ENCODE measurements at places on chromosomes 13 and 19.
A peak's percentile ranks its signal among the peaks of the same experiment; 100 is the strongest.

- DNase-seq = no peak
These were observed 20.4 kb downstream of the LMTK3 start for GRCh38 chr19:48490981-48491792.

DNA sequence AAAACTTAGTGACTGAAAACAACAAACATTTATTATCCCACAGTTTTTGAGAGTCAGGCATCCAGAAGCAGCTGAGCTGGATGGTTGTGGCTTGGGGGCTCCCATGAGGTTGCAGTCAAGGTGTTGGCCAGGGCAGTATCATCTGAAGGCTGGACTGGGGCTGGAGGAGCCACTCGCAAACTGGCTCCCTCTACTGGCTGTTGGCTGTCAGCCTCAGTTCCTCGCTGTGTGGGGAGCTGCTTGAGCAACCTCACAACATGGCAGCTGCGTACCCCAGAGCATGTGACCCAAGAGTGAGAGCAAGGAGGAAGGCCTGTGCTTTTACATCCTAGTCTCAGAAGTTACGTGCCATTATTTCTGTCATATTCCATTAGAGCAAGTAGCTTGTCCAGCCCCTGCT lies 9.7 kb downstream of the YJU2 start:
- DNase-seq = no peak

- no peak for DNase-seq
These were observed 30.3 kb upstream of the FRY start for GRCh38 chr13:32001154-32001768.

- no peak for DNase-seq
These were observed 40.9 kb downstream of the GNG7 start for GRCh38 chr19:2661615-2662014.

- DNase-seq = no peak
These were observed 12.4 kb upstream of the ZNF77 start for GRCh38 chr19:2957160-2957559.

GRCh38 chr13:49629196-49629938 lies 1.1 kb downstream of the ARL11 start:
- no peak for DNase-seq

DNA sequence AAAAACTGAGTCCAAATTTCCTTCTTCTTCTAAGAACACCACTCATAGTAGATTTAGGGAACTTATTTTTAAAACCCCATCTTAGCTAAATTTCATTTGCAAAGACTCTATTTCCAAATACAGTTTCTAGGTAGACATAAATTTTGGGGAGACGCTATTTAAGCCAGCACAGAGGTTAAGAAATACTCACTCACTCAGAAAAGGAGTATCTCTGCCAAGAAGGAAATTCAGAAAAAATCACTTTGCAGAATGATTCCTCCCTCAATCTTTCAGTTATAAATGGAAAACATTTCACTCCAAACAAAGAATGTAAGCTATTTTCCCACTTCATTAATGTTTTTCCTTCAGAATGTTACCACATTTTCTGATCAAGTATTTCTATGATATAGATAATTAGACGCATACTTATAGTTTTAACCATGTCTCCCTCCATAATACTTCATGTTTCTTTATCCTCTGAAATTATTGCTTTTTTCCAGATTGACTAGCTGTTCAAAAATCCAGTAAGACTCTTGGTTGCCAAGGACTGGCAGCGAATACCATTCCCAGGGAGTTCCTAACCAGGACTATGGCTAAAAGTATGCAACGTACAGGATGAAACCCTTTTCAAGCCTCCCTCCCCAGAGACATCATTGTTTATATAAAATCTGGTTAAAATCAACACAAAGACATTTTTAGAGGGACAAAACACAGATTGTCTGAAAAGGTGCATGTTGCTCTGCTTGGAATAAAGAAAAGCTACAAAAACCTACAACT lies 52.5 kb upstream of the RXFP2 start:
- no peak for DNase-seq

DNA sequence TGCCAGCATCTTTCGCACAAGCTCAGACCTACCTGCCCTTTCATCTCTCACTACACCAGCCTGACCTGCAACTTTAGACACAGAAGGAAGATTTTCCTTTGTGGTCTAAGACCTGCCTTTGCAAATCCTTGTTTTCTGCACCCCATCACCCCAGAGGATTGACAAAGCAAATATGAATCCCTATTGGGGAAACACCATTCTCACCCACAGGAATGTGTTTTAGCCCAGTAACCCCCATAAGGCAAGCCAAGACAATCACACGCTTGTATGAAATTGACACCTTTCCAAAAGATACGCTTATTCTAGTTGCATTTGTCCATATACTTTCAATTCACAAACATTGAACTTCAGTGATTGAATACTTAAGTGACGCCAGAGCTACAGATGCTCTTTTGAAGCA lies 55.7 kb downstream of the SPATA13 start:
- no peak for DNase-seq

DNA sequence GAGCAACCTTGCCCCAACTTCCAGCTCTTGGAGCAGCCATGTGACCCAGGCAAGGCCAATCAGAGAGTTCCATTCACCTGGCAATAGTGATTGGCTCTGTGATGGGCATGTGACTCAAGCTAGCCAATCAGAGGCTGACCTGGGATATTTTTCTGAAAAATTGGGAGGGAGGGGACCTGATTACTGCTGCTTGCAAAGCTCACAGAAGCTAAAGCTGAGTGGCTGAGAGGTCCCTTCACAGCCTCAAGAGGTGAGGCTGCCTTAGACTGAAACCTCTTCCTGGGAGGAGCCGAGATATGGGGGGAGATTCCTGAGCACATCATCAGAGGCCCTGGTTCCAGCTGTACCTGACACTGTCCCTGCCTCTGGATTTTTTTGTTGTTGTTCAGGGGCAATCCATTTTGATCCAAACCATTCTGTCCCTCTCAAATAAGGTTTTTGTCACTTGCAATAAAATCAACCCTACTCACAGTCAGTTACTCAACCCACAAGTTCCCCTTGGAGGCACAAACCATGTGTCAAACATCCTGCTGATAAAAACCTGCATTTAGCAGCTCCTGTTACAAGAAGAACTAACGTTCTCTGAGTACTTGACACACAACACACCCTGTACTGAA lies 4.8 kb downstream of the CIB3 start:
- no peak for DNase-seq

DNA sequence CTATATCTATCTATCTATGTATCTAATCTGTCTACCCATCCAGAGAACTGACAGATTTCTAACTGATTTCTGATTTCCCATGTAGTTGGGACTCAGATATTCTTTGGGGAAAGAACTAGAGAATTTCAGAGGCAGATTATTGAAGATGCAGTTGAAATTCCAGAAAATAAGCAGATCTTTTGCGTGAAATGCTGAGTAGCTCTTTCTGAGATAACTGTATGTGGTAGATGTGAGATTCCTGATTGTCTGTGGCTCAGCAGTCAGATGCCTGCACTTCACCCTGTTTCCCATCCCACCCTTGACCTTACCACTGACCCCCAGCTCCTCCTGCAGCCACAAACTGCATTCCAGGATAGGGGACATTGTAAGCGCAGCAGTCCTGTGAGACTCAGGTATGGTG lies 61.5 kb downstream of the DGKH start:
- DNase-seq = no peak

DNA sequence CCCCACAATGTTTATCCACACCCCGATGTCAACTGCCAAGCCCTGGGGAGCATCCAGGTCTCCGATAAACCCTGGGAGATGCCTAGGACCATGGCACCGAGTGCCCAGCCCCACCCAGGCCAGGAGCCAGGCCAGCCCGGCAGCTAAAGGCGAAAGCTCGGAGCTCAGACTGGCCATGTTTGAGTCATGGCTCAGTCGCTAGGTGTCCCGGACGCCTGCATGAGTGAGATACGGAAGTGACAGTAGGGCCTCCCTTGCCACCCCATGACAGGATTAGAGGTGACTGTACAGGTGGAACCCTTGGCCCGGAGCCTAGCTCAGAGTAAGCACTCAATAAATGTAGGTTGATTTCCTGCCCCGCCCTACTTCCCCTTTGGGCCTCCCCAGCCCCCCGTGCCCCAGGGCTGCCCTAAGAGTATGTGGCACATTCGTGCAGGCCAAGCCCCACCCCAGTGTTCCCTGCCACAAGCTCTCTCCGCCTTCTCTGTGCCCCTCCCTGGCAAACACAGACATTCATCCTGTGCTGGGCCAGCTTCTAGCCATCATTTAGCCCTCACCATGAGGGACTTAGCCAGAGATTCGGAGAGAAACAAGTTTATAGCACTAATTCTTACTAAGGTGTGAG lies 5.8 kb upstream of the TPM4 start:
- DNase-seq = no peak

- DNase-seq = peak; percentile 68
These were observed 5.5 kb downstream of the HRC start for GRCh38 chr19:49149652-49150105.

- no peak for DNase-seq
These were observed 102.6 kb downstream of the DOCK9 start for GRCh38 chr13:98875146-98875729.

- no peak for DNase-seq
These were observed 56.1 kb downstream of the KDM4B start for GRCh38 chr19:5025027-5025426.

- DNase-seq = no peak
These were observed 44.2 kb upstream of the PSG2 start for GRCh38 chr19:43126720-43127119.

DNA sequence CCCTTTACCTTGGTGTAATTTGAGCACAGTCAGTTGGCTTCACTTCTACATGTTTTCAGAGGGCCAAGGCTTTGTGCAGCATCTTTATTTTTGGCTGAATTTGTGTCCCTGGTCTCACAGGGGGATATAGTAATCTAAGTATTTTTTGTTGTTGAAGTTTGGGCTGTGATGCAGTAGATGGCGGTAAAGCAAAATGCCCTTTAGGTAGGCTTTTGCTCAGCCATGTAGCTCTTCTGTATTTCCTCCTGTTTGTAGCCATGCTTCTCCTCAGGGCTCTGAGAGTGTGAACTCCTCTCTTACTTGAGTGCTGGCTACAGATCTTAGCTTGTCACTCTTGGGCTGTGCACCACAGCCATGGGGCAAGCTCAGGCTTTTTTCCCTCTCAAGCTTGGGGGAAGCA lies 328.6 kb downstream of the SLITRK5 start:
- DNase-seq = no peak

GRCh38 chr19:15379999-15380647 lies 536 bp upstream of the AKAP8 start:
- no peak for DNase-seq

- DNase-seq = no peak
These were observed 866 bp upstream of the LMO7 start for GRCh38 chr13:75635101-75635827.

- no peak for DNase-seq
These were observed 727.7 kb downstream of the UQCRFS1 start for GRCh38 chr19:28485292-28485691.

GRCh38 chr13:23609874-23610576 lies 39.8 kb downstream of the TNFRSF19 start:
- no peak for DNase-seq

GRCh38 chr19:2236064-2236313 lies 140 bp downstream of the PLEKHJ1 start:
- no peak for DNase-seq

- no peak for DNase-seq
These were observed 170.6 kb upstream of the TSC22D1 start for GRCh38 chr13:44746690-44747089.

DNA sequence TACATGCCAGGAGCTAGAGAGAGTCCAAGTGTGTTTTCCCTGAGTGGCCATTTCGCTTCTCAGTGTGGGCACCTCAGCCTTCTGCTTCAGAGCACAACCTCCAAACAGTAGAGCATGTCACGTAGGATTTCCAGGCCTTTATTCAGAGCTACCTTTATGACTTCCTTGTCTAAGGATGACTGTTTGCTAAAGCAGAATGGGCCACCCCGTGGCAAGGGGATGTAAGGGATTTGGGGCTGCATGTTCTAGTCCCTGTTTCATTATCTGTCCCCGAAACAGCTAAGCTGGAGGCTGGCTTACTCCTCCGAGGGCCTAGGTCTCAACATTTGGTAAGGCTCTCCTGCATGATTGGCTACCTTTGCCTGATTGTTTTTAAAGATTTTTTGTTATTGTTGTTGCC lies 6.0 kb downstream of the RNASEH2B start:
- no peak for DNase-seq

GRCh38 chr13:27921421-27921960 lies 1.7 kb downstream of the PDX1 start:
- no peak for DNase-seq

DNA sequence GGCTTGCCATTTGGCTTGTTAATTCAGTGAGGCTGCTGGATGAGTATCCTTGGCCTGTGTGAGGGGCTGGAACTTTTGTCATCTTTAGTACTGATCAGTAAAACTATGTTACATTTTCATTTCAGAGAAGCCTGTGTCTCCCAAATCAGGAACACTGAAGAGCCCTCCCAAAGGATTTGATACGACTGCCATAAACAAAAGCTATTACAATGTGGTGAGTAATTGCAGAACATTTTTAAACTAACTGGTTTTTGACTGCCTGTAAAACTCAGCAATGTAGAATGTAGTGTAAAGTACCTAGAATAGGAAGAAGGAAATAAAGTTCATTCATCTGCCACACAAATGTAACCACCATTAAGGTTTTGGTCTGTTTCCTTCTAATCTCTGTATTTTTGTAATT lies 87.4 kb upstream of the TEX29 start:
- no peak for DNase-seq

DNA sequence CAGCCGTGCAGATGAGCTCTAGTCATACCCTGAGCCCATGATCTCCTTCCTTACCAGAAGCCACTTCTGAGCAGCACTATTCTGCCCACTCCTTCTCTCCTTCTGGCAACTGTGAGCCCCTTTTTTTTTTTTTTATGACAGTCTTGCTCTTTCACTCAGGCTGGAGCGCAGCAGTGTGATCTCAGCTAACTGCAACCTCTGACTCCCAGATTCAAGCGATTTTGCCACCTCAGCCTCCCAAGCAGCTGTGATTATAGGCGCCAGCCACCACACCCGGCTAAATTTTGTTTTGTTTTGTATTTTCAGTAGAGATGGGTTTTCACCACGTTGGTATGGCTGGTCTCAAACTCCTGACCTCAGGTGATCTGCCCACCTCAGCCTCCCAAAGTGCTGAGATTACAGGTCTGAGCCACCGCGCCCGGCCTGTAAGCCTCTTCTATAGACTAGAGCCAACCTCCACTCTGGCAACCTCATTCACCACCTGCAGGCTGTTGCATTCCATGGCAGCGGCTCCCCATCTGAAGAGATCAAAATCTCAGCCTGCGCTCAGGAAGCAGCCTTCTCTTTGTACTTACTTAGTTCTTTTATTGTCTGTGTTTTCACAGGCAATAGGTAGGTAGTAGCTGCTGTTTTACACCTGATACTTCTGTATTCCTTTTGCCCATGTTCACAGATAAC lies 34.8 kb upstream of the NDFIP2 start:
- DNase-seq = no peak

DNA sequence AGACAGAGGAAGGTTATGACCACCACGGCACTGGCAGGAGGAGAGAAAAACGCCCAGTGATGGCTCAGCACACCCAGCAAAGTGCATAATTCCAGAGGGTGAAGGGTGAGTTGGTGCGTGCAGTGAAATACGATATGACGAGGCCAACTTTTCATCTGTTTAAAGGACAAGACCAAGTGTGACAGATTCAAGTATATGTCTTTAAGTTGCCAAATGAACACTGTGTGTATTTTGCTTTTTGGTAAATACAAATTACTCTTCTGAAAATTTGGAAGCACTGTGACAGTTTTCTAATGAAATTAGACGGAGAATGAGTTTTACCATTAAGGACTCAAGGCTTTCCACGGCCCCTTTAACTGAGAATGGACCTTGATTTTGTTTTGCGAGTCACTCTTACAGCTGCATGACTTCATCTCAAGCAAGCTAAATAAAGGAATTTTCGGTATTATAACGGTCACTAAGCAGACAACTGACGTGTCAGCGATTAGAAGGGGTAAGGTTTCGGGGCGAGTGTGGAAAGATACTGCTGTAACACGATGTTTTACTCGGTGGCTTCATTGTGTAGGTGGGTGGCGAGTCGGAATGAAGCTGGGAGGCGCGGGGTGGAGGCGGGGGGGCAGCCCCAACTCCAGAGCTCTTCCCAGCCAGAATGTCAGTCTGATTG lies 22.8 kb downstream of the COL4A2 start:
- DNase-seq = no peak
